Aorta (tissue), 5 donors: ENCODE measurements at places on chromosomes 4 and X.

DNA sequence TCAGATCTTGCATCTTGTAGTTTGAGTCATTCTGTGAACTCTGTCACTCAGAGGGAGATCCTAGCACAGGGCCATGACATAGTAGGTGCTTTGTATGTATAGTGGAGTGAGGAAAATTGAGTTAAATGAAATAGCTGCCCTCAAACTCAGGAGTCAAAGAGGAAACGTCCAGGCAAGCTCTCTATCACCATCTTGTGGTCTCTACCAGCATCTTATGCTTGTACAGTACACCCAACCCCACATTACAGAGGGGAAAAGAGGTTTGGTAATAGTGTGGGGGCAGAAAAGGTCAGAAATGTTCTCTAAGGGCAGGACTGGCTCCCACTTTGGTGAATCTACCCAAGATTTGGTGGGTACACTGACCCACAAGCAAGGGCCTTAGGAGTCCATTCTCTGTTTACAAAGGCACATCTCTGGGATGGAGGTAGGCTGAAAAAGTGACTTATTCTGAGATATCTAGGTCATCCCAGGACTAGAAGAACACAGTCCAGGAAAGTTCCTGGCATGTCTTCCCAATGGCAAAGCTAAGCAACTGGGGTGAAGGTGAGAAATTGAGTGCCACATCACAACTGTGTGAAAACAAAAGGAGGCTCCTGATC is 131.8 kb downstream of the OR13H1 start:
- no peak for DNase-seq

GRCh38 chr4:124111922-124112321 is 600.6 kb downstream of the ANKRD50 start:
- no peak for DNase-seq

DNA sequence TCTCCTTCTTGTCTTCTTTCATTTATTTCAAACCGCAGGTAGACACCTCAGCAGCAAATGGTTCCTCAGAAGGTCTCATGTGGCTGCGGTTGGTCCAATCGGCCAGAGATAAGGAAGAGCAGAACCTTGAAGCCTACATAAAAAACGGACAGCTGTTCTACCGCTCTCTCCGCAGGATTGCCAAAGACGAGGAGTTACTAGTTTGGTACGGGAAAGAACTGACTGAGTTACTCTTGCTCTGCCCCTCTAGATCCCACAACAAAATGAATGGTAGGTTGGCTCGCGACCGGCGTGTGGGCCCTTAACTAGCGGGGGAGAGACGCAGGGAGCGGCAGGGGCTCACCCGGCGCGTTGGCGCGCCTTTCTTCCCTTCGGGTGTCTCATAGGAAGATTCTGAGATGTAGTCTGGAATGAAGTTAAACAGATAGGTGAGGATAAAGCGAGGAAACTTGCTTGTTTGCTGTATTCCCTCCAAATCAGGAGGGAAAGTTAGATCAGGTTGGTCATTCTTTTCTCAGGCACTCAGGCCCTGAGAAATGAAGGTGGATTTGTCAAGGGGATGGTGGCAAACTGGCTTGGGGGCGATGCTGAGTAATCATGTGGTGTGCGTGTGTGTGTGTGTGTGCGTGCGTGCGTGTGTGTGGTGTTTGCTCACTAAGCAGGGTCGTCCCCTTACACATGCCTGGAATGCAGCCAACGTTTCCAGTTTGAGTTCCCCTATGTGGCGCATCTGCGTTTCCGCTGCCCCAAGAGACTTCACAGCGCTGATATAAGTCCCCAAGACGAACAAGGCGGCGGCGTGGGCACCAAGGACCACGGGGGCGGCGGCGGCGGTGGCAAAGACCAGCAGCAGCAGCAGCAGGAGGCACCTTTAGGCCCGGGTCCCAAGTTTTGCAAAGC is 4.2 kb downstream of the PRDM8 start:
- DNase-seq = peak; percentile 63

- peak; percentile 25 for DNase-seq
Measured at GRCh38 chrX:40074080-40074958, 23.4 kb downstream of the BCOR start.

DNA sequence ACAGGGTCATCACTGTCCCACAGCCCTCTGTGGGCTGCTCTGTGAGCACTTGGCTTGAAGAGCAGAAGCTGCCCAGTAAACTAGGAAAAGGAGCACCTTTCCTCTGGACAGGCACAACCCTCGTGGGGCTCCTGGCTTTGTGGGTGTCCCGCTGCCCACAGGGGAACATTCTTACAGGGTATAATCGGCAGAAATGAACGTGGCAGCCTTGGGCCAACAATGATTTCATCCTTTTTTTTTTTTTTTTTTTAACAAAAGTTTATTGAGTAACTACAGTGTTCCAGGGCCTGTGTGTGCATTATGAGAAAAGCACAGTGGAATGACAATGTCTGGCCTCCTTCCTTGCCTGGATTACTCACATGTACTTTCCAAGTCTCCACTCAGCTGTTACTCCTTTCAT is 197.2 kb downstream of the PDGFC start:
- DNase-seq = peak; percentile 41

- no peak for DNase-seq
Measured at GRCh38 chr4:172514801-172515200, 653.8 kb upstream of the GALNT7 start.

- no peak for DNase-seq
Measured at GRCh38 chrX:8138252-8138651, 32.8 kb downstream of the VCX2 start.

- no peak for DNase-seq
Measured at GRCh38 chr4:38283724-38284123, 323.5 kb downstream of the PTTG2 start.

- no peak for DNase-seq
Measured at GRCh38 chr4:94032754-94033153, 174.9 kb upstream of the SMARCAD1 start.

GRCh38 chr4:123922847-123923246 is 526.3 kb downstream of the SPRY1 start:
- no peak for DNase-seq

- no peak for DNase-seq
Measured at GRCh38 chrX:104565791-104566680, at the start of gene IL1RAPL2. Gene IL1RAPL2 (plus strand): TSS chrX:104566199.

DNA sequence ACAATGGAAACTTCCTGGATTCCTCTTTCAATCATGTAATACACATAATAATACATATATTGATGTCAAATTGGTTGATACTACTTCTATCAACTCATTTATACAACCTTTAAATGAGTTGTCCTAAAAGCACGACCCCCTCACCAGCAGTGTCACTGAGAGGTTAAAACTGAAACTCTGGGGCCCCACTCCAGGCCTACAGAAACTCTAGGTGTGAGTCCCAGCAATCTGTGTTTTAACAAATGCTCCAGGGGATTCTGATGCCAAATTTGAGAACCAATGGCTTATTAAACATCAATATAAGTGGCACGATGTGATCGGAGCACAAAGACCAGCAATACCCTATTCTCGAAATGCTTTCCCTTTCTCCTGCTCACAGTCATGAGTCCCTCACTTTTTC is 47.9 kb downstream of the ATP8A1 start:
- DNase-seq = no peak

DNA sequence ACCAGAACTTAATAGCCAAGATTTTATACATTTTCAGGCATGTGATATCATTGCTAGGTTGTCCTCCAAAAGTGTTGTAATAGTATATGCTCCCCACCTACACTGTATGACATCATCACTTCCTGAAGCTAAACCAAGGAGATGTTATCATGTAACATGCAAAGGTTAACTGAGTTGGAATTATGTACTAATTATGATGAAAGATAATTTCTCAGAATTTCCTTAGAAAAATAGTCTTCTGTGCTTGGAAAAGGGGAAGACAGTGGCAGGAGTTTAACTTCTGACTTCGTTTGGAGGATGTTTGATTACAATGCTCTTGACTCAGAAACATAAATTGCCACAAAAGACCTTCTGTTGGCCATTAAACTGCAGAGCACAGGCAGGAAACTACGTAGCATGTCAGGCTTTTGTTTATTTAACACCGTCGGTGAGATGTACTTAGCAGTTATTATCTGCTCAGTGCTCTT is 83.6 kb upstream of the GUCY1A1 start:
- no peak for DNase-seq

DNA sequence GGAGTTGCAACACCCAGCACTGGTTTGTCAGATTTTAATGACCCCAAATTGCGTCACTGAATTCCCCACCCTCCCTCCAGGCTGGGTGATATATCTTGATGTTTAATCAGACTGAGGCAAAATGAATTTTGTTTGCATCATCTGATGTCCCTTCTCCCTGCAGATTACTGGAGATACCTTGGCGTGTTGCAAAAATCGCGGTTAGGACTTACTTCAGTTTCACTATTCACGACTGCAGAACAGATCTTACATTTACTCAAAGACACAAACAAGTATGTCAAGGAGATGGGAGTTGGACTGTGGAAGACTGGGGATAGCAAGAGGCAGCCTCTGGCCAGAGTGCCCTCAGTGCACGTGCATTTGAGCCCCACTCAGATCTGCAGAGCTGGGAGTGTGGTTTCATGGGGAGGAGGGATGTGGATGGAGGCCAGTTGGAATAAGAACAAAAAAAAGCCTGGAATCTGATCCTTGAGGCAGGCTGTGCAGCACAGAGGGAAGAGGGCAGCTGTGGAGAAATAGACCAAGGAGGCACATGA is 92.2 kb upstream of the MTM1 start:
- DNase-seq = no peak

DNA sequence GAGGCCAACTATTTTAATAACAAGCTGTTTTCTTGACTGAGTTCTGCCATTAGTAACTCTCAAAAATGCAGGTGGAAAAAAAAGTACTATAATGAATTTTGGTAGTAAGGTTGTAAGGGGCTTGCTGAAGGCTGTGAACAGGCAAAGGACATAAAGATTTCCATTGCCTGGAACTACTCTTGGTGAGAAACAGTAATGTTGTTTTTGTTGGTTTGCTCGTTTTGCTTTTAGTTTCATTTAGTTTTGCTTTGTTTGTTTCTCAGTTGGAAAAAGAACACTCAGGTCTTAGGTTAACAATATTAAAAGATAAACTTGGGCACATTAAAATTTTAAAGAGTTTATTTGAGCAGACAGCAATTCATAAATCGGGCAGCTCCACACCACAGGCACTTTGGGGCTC is 824.5 kb upstream of the HTR2C start:
- DNase-seq = no peak

- no peak for DNase-seq
Measured at GRCh38 chr4:148270630-148271029, 171.6 kb downstream of the NR3C2 start.

- no peak for DNase-seq
Measured at GRCh38 chr4:53614591-53614990, 23.3 kb upstream of the LNX1 start.

- no peak for DNase-seq
Measured at GRCh38 chr4:168604496-168605373, 107.9 kb downstream of the PALLD start.
